ENCODE measurements at places on chromosomes 7 and 10.

DNA sequence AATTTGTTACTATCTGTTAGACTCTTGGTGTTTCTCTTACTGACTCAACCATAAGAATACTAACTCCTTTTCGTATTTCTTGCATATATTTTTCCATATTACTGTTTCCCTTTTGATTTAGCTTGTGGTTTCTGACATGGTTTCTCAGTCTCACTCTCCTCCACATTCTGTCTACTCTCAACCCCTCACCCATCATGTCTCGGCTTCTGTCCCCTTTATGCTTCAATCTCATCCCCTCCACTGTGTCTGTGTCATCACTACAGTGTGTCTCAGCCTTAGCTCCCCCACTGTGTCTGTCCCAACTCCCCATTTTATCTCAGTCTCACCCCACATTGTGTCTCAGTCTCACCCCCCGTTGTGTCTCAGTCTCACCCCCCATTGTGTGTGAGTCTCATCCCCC is 126.9 kb downstream of the VIPR2 start:
- no peak for DNase-seq

- no peak for DNase-seq
Measured at GRCh38 chr7:135169141-135169963, 1.2 kb downstream of the CYREN start.

DNA sequence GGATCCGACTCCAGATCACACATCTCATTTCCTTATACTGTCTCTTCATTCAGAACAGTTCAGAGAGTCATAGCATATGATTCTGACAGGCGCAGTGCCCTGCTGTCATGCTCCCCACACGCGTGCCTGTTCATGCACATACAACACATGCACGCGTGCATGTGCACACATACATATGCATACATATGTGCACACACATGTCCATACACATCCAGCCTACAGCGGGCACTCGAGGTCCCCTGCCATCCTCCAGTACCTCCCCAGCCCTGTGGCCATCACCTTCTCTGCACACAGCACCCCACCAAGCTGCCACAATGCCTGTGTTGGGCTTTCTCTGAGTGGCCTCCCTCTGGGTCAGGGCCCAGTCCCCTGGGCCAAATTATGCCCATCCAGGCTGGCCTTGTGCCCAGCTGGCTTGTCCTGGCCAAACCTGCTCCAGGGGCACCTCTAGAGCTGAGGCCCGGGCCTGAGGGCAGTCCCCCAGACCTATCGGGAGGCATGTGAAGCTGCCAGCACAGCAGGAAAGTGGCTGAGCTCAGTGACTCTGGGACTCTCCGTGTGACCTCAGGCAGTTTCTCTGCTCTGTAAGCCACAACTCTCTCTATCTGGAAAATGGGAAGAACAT is 49.4 kb upstream of the RET start:
- no peak for DNase-seq

DNA sequence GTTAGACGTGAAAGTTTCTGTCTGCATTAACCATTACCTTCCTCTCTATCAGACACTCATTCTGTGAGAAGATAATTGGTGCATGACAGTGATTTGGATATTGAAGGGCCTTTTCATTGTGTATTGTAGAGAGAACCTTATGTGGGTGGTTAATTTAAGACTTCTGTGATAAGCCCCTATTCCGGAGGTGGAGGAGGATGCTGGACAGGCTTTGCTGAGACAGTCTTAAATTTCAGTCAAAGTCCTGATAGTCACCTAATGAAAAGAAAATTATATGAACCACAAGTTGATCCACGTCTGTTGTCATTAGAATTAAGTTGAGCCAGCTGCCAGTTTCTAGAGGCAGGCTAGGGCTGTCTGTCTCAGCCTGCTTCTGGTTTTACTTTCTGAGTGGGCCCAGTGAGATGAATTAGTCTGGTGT is 62.9 kb downstream of the CELF2 start:
- DNase-seq = no peak

DNA sequence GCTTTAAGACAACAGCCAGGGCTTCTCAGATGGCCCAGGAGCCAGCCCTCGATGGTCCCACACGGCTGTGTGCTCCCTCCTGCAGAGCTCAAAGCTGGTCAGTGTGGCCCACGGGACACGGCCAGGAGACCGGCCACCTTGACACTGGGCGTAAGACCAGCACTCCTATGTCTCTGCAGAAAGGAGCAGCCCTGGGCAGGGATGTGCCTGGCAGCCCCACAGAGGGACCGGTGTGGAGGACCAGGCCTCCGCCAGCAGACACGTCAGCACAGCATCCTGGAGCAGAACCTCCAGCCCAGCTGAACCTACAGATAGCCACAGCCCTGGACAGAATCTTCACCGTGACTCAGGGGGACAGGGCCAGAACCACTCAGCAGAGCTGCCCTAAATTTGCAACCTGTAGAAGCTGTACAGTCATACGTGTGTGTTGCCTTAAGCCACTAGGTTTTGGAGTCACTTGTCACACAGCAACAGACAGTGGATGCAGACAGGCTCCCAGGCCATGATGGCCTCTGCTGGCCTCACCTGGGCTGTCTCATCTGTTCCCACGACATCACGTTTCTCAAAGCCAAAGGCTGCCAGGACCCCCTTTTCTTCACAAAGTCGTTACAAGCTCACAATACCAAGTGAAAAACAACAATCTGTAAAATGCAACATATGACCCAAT is 132.4 kb downstream of the DIP2C start:
- DNase-seq = no peak

GRCh38 chr10:120077707-120078492 is 185.4 kb downstream of the SEC23IP start:
- no peak for DNase-seq

DNA sequence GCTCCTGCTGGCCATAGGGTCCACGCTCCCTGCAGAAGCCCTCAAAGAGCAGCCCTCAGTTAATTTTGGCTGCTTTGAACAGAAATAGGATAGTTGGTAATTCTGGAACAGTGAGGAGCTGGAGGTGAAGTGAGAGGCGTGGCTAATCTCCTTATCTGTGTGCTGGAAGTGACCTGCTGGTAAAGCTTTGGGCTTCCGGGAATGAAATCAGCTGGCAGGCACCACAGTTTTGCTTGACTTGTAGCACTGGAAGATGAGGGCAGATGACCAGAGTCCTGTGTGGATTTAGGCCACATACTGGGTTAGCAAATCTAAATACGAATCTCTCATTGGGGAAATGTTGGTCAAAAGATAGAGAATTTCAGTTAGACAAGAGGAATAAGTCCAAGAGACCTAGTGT is 10.2 kb downstream of the ATP6V0E2 start:
- no peak for DNase-seq

Measured in T-helper 2 cell (primary cell).